T-cell (primary cell): ENCODE measurements at places on chromosomes 1 and 21. TPM values are rescaled to one million over a fixed set of nuclear protein-coding genes. Genes with fewer than 3 reads are reported as not detected.

Gene CDC42BPA
- total RNA-seq, result 0.33 TPM

Gene ARHGAP30
- 193 TPM for total RNA-seq

Gene KCNN3
- 0.18 TPM for total RNA-seq

Gene HCN3
- 4.1 TPM for total RNA-seq

Gene CD48
- 387 TPM for total RNA-seq

Gene C4BPA
- total RNA-seq, result 0.72 TPM

Gene STUM
- total RNA-seq, result not detected

Gene LCK
- 489 TPM for total RNA-seq

Gene WDR3
- 12.2 TPM for total RNA-seq

Gene SORT1
- total RNA-seq, result 1.2 TPM

Gene PRDM16
- total RNA-seq, result not detected

Gene CAMK1G
- total RNA-seq, result not detected

Gene GBP1
- total RNA-seq, result 57.7 TPM

Gene FAM229A
- 39.3 TPM for total RNA-seq

Gene OLFML2B
- total RNA-seq, result not detected

Gene AXDND1
- total RNA-seq, result 0.77 TPM

Gene ETV3L
- total RNA-seq, result not detected

Gene CCDC190
- total RNA-seq, result not detected

Gene COA7
- total RNA-seq, result 4.1 TPM

Gene KPRP
- total RNA-seq, result not detected

Gene S100A1
- not detected for total RNA-seq

Gene KRTAP21-2
- total RNA-seq, result not detected

Gene SH3D21
- 2.8 TPM for total RNA-seq

Gene SLC30A2
- total RNA-seq, result not detected

Gene ATPAF1
- total RNA-seq, result 22.0 TPM

Gene OLIG2
- not detected for total RNA-seq

Gene RNU1-1
- total RNA-seq, result 4,743 TPM

Gene FNDC10
- 5.9 TPM for total RNA-seq

Gene TINAGL1
- not detected for total RNA-seq

Gene LRRC38
- not detected for total RNA-seq

Gene SERTAD4
- not detected for total RNA-seq

Gene GJA8
- total RNA-seq, result not detected

Gene MFSD2A
- 3.5 TPM for total RNA-seq
